ENCODE measurements at places on chromosomes 4 and X.

DNA sequence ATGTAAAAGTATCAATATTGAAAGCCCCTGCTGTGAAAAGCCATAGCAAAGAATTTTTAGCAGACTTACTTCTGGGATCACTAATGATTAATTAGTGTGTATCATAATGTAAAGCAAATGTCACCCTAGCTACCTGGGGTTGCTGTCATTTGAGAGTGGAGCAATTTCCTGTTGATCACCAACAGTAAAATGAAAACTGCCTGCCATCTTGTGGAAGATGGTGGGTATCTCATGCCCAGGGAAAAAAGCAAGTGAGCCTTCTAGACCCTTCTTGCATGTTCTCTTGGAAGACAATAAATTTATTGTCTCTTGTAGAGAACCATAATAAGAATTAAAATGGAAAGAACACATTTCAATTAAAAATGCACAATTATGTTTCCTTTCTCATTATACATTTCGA lies 360.2 kb downstream of the ZIC3 start:
- no peak for DNase-seq

GRCh38 chrX:115459883-115460880 lies 100.8 kb upstream of the PLS3 start:
- DNase-seq, result no peak

GRCh38 chr4:108636246-108636645 lies 14.2 kb upstream of the OSTC start:
- DNase-seq, result no peak

DNA sequence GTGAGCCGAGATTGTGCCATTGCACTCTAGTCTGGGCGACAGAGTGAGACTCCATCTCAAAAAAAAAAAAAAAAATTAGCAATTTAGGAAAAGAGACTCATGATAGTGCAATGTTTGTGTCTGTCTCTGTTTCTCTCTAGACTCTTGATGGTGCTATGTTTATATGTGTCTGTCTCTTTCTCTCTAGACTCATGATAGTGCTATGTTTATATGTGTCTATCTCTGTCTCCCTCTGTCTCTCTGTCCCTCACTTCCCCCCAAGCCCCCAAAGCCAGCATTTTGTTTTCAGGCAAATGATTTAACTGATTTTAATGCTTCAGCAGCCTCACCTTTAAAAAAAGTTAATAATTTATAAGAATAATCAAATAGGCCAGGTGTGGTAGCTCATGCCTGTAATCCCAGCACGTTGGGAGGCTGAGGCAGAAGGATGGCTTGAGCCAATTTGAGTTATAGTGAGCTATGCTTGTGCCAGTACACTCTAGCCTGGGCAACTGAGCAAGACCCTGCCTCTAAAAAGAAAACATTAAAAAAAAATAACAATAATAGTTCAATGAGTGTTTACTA lies 6.9 kb downstream of the MOB1B start:
- DNase-seq, result no peak

- no peak for DNase-seq
These were observed 79.9 kb downstream of the SLC7A11 start for GRCh38 chr4:138162259-138162658.

DNA sequence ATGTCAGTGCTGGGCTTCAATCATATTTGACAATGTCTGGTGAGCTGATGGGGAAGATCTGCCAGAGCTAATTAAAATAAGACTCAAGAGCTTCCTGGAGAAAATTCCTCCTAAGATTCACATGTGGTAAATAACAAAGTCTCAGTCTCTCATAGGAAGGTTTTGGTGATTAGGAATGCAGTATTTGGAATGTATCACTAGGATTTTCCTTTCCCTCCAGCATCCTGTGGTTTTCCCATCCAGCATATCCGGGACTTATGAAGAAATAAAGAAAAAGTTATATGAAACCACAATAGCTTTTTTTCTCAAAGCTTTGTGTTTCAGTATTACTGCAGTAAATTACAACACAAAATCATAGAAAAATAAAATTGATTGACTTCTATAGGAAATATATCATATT lies 1597.1 kb downstream of the ADGRL3 start:
- DNase-seq, result no peak

DNA sequence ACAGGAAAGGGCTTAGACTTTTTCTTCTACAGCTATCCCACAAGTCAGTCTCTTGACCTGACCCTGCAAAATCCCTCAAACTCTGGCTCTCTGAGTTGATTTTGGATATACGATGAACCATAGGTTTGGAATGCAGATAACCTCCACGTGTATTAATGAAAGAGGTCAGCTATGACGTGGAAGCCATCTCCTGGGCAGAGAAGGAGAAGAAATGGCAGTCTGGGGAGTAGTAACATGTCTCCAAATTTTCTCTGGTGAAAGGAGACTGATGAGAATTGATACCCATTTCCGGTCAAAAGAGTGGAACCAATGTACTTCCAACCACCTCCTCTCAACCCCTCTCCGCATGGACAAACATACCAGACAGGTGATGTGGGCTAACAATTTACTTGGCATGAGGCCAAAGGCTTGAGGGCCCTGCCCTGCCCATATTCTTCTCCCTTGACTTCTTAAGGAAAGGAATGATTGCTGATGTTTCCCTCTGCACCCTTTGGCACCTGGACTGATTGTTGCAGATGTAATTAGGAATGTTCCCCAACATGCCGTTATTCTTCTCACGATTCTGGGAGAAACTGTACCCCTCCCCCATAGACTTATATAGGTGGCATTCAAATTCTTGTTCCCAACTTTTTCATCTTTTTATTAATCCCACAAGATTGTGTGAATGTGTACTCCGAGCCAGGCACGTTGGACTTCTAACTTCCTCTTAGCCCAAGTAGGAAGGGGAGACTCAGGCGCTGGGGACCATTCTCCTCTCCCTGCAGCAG lies 580 bp upstream of the PLS3 start:
- DNase-seq, result no peak

GRCh38 chrX:154002215-154002719 lies 17.4 kb downstream of the IRAK1 start:
- peak; percentile 68 for DNase-seq

- no peak for DNase-seq
These were observed 230.9 kb upstream of the TEX13A start for GRCh38 chrX:105451401-105451800.

GRCh38 chrX:63935835-63936234 lies 150.8 kb upstream of the ARHGEF9 start:
- no peak for DNase-seq

GRCh38 chr4:64330143-64330542 lies 79.1 kb downstream of the TECRL start:
- DNase-seq, result no peak

DNA sequence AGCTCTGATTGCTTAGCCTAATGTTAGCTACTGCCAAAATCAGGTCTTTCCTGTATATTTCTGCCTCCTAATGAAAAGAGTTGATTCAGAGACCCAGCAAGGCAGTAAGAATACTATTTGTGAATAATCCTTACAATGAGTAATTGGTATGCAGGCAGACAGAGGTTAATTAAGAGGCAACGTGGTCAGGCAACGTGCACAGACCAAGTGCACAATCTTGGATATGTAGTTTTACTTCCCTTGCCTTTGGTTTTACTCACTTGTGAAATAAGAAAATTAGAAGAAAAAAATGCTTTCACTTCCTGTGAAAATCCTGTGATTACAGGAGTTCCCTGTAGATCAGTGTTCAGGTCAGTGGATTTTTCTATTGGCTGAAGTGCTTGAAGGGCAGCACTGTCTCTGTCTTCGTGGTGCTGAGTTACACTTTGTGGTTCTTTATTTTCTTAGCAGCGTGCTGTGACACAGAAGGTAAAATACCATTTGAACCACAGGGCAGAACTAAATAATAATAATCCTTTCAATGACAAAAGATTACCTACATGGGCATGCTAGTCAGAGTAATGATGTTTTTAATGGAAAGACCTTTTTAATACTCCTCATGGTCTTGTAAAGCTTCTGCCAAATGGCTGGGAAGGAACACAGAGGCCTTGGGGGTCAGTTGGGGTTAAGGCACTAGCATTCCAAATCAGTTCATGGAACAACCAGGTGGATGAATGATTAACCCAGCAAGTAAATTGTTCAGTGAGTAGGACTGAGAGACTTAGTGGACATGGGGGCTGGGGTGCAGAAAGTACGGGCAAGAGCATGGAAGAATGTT lies 430.9 kb downstream of the MAPK10 start:
- DNase-seq, result no peak

GRCh38 chr4:83195269-83195668 lies 80.7 kb upstream of the PLAC8 start:
- DNase-seq, result no peak

DNA sequence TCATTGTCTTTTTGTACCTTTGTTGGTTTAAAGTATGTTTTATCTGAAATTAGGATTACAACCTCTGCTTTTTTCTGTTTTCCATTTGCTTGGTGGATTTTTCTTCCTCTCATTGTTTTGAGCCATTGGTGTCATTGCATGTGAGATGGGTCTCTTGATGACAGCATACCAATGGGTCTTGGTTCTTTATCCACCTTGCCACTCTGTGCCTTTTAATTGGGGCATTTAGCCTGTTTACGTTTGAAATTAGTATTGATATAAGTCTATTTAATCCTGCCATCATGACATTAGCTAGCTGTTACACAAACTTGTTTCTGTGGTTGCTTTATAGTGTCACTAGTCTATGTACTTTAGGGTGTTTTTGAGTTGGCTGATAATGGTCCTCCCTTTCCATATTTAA lies 145.7 kb downstream of the GUCY2F start:
- DNase-seq, result no peak

DNA sequence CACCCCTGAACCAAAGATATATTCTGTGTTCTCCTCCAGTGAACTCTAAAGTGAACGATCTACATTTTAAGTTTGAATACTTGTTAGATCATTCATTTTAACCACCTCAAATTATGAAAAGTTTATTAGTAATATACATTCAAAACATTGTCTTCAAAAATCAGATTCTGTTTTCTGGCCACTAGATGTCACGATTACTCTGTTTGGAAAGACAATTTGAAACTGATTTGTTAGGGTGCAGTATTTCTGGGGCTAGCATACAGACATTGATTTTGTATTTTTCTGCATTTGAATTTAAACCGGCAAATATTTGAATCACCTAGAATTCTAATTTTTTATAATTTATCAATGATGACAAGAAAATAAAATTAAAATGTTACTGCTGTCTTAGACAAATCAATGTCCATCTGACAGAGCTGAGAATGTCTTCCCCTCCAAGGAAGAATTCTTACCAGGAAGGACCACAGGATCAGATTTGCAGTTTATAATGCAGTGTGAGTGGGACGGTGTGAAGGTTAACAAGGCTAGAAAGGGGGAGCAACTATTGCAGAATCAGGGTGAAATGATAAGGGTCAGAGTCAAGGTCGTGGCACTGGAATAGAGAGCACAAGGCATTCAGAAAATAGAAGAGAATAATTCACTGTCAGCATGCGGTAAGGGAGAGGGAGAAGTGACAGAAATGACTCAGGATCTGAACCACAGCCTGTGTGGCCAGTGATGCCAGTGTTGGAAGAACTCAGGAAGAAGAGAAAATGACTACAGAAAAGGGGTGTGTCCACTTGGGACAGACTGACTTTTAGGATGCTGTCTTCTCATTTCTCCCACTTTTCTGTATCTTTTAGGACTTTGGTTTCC lies 91.6 kb downstream of the ANXA10 start:
- peak; percentile 29 for DNase-seq

DNA sequence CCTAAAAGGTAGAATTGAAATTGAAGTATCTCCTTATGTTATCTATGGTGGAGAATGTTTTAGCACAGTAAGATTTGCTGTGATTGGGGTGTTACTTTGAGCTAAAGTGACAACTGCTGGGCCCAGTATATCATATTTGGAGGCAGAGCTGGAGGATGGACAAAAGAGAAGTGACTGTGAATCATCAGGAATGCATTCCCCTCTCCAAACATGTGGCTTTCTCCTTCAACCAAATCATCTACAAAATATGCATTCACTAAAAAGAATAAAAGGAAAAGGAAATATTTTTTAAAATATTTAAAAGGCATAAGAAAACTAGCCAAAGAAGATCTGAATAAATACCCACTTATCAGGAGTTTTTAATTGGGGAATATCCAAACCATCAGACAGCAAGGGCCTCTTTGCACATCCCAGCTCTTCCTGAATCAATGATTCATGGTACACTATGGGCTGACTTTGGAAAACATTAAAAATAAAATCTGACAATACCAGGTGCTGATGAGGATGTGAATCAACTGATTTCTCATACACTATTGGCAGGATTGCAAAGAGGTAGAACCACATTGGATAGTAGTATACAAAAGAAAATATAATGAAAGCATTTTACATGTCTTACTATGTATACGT lies 671.7 kb upstream of the NR3C2 start:
- no peak for DNase-seq

DNA sequence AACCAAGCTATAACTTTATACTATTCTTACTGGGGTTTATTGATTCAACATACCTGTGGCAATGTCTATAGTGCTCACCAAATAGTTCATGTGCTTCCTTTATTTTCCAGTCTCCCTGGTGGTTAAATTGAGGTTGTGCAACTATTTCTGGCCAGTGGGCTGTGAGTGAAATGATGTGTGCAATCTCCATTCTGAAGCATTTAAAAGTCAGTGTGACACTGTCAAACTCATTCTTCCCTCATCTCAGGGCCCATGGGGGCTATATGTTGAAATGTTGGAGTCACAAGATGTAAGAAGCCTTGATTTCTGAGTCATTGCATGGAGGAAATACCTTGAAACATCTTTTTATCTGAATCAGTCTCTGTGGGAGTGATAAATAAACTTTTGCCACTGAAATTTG lies 414.3 kb upstream of the RPS6KA3 start:
- no peak for DNase-seq

DNA sequence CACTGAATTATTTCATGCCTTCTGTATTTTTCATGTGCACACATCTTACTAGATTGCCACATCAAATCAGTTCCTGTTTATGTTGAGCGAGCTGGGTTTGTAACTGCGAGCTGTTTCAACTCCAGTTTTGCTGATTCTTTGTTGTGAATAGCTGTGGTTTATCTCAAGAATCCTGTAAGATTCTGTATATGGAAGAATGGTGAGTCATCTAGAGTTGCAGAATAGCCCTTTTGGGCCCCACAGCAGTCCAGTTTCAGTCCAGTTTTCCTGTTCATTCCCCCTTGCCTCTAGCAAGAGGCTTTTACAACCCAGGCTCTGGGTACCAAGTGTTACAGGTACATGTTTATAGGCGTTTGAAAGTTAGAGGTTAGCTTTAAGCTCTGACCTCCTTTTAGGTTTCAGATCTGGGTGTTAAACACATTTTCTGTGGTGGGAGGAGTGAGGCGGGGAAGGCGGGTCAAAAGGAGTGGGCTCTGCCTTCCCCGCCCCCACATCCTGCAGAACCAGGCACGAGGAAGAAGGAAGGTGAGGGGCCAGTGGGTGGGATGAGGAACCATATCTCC lies 32.7 kb downstream of the TBC1D14 start:
- DNase-seq, result peak; percentile 53
